ENCODE measurements at places on chromosomes 11 and 22.

DNA sequence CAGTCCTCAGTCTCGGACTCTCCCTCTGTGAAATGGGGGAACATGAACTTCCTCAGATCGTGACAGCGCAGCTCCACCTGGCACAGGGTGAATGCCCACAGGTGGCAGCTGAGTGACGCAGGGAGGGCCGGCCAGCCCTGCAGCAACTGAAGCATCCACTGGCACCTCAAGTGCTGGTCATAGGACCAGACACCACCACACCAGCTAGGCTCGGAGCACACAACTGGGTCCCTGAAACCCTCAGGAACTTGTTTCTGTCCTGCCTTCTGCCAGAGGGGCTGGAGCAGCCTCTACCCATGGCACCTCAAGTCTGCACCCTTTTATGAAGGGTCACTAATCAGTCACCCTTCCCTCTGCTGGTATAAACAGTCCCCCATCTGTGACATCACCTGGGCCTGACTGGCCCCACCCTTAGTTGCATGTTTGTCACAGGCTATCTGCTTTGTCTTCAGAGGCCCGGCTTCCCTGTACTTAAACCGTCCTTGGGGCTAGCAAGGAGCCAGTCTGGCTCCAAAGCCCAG, 7.4 kb upstream of the CDC42BPG start:
- DNase-seq = no peak

- DNase-seq = no peak
These were observed 44.2 kb upstream of the SMTN start for GRCh38 chr22:31036671-31037550.

DNA sequence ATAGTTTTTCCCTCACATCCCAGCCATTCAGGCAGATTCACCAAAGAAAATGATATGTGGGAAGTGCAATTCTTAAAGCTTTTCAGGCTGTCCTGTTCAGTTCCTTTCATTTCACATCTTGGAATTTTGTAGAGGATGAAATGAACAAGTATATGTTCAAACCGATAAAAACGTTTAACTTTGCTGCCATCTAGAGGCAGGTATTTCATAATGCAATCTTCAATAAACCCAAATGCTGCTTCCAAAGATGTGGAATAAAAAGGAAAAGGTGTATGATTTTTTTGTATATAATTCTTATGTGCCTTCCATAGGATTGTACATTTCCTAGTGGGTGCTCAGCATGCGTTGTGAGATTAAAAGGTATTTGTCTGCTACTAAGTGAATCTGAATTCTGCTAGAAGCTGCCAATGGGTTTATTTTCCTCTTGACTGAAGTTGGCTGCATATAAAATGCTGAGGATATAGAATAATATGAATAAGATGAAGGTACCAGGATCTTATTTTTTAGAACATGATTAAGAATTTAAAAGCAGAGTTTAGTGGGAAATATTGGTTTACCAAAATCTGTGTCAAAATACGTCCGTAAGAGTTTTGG, 199.3 kb downstream of the PGR start:
- no peak for DNase-seq

DNA sequence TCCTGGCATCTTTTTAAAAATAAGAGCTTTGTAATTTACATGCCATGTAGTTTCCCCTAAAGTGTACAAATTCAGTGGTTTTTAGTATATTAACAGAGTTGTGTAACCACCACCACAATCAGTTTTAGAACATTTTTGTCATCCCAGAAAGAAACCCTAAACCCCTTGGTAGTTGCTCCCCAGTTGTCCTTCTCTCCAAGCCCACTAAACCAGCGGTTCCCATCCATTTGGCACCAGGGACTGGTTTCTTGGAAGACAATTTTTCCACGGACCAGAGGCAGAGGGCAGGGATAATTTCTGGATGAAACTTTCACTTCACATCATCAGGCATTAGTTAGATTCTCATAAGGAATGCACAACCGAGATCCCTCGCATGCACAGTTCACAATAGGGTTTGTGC, 22.6 kb downstream of the CABIN1 start:
- no peak for DNase-seq
